Activated CD8-positive, alpha-beta T cell treated with anti-CD3 and anti-CD28 coated beads, Interleukin-2, amount 10 ng/mL, durations not matched to agents 7 days and 5 days (primary cell): ENCODE measurements at places on chromosomes 1 and 21. TPM values are rescaled to one million over a fixed set of nuclear protein-coding genes. Genes with fewer than 3 reads are reported as not detected.

The KRTAP6-3 gene
- total RNA-seq = not detected

DNA sequence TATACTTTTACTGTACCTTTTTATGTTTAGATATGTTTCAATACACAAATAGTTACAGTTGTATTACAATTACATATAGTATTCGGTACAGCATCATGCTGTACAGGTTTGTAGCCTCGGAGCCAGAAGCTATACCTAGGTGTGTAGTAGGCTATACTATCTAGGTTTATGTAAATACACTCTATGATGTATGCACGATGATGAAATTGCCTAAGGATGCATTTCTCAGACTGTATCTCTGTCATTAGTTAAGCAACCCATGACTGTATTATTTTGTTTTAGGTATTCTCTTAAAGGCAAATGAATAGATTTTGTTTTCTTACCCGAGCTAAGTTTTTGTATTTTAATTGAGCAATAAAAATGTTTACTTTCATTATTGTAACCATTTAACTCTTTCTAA is 56.4 kb downstream of the SPATA17 start:
- H3K27ac ChIP-seq = no peak overlapping the region
- H3K4me1 ChIP-seq = no peaks in the 10 kb centered on the region
- H3K4me3 ChIP-seq = no peak overlapping the region

- H3K27ac ChIP-seq = no peak overlapping the region
- no peak for DNase-seq
- H3K4me3 ChIP-seq = no peak overlapping the region
Observed at GRCh38 chr1:45848714-45849113, 45.3 kb downstream of the MAST2 start.

The SLC6A17 gene
- total RNA-seq = not detected

DNA sequence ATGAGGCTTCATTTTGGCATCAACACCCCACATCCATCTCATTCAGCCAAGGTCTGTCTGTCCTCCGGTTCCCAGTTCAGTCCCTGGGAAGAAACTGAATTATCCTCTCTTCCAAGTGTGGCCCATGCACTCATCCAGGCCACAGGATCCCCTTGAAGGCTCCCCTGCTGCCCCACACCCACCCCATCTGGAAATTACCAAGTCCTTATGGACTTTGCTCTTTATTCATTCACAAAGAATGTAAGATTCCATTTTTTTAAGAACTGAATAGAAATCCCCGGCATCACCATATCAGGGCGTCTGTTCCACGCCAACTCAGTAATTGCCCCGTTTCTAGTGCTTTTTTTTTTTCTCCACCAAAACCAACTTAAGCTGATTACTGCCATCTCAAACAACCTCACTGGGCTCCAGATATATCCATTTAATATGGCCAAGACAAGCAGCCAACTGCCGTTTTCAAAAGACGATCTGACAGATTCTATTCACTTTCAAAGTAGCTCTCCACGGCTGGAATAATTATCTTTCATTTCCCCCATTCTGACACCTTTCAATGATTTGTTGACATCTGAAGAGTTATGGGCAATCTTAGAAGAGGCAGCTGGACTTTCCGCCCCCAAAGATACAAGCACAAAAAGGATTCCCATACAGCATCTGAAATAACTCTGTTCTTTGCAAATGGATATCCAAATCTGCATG is 55.9 kb downstream of the OLIG1 start:
- no peaks in the 10 kb centered on the region for H3K36me3 ChIP-seq
- no peak overlapping the region for H3K4me3 ChIP-seq
- no peak overlapping the region for H3K27ac ChIP-seq
- H3K27me3 ChIP-seq = peaks cover 26% of the 10 kb centered on the region

DNA sequence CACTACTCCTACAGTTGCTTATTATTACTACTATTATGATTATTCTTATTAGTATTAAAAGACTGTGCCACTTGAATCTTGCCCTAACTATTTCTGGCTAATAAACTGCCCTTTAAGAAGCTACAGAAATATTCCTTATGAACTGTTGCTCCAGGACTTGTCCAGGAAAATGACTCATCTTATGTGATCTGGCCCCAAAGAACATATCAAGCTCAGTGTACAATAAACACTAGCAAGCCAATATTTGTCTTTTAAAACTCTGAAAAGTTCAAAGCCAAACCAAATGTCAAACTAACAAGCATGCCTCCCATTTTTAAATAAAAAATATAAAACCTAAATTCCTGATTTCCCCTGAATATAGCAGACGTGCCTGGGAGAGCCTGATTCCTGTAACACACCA is 88.7 kb upstream of the SIM2 start:
- no peak overlapping the region for H3K4me3 ChIP-seq
- peaks cover 2% of the 10 kb centered on the region for H3K27me3 ChIP-seq
- no peak overlapping the region for H3K27ac ChIP-seq

DNA sequence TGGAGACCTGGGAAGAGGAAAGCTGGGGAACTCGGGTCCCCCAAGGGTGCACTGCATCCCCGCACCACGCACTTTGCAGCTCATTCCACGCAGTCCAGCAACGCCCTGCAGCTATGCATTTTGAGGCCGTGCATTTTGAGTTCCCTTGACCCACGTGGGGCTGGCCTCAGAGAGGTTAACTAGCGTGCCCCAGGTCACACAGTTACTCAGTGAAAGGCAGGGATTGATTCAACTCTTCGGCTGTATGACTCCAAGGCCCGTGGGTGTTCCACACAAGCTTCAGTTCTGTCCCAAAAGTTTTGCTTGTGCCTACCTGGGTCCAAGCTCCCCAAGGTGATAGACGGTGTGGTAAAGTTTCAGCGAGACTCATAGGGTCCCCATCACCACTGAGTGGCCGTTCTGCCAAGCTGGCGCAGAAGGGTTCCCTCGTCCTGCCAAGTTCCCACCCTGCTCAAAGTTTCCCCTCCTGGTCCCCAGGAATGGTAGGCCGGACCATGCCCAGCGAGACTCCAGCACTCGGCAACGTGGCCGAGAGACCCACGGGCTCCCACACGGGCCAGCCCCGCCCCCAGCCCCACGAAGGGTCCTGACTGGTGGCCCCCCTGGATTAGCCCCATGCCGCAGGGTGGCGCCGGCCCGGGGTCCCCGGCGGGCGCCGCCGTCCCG is 611 bp downstream of the HSPG2 start:
- no peak overlapping the region for H3K27ac ChIP-seq
- peak overlapping the region; percentile 61 for H3K4me3 ChIP-seq
- peaks cover 18% of the 10 kb centered on the region for H3K4me1 ChIP-seq
- peaks cover 27% of the 10 kb centered on the region for H3K27me3 ChIP-seq
- no peak for DNase-seq
- no peaks in the 10 kb centered on the region for H3K36me3 ChIP-seq

- peaks cover 18% of the 10 kb centered on the region for H3K27me3 ChIP-seq
- no peak for DNase-seq
- H3K4me1 ChIP-seq = no peaks in the 10 kb centered on the region
Observed at GRCh38 chr1:46983830-46984586, 39.5 kb upstream of the CYP4X1 start.

DNA sequence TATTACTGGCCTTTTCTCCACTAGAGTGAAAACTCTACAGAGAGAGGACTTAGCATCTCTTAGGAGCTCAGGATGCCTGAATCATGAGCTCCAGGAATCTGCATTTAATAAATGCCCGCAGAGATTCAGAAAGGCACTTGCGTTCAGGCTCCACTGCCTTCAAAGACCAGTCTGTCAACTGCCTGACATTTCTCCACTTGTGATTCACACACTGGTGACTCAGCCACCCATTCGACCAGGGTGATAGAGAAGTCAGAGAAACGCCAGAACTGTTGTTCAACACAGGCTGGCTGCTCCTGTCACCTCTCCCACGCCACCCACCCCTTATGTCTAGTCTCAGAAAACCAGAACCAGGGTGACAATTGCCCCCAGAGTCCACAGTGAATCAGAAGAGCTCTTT is 26.9 kb upstream of the LBR start:
- peaks cover 40% of the 10 kb centered on the region for H3K4me1 ChIP-seq
- no peak overlapping the region for H3K27ac ChIP-seq
- no peak for DNase-seq
- H3K27me3 ChIP-seq = no peaks in the 10 kb centered on the region
- H3K4me3 ChIP-seq = no peak overlapping the region

The FMO4 gene
- 1.5 TPM for total RNA-seq

The C1orf116 gene
- not detected for total RNA-seq

DNA sequence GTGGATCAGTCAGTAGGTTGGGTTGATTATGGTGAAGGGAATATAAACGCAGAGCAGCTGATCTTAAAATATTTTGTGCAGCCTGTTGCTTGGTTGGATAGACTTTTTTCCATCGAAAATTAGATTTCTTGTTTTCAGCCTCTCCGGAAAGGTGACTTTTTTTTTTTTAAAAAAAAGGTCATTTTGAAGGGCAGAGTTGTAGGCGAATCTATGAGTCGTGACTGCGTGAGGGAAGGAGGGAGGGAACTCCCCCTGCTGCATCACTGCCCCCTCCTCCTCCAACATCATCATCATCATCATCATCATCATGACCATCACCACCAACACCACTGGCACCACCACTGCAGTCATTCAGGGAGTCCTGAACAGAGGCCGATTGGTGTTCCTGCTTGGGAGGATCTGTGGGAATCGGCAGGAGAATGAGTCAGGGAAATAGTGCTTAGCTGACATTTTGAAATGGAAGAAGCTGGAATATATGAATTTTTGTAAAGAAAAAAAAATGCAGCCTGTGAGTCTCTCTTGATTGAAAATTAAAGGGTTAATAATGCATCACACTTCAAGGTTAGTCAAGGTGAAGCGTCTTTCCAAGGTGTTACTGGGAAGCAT is 1.2 kb downstream of the ATP1B1 start:
- peak overlapping the region; percentile 77 for H3K4me3 ChIP-seq
- no peak overlapping the region for H3K27ac ChIP-seq
- DNase-seq = no peak
- peaks cover 21% of the 10 kb centered on the region for H3K36me3 ChIP-seq
- peaks cover 43% of the 10 kb centered on the region for H3K4me1 ChIP-seq

The COL24A1 gene
- total RNA-seq = not detected

GRCh38 chr1:182147136-182147820 is 85.8 kb upstream of the ZNF648 start:
- H3K4me1 ChIP-seq = peaks cover 44% of the 10 kb centered on the region
- H3K27me3 ChIP-seq = no peaks in the 10 kb centered on the region
- H3K4me3 ChIP-seq = no peak overlapping the region
- H3K27ac ChIP-seq = no peak overlapping the region
- no peaks in the 10 kb centered on the region for H3K36me3 ChIP-seq

- H3K27me3 ChIP-seq = peaks cover 31% of the 10 kb centered on the region
- DNase-seq = peak; percentile 35
- peaks cover 5% of the 10 kb centered on the region for H3K4me1 ChIP-seq
- H3K27ac ChIP-seq = no peak overlapping the region
Observed at GRCh38 chr1:3614755-3615742, 3.7 kb upstream of the MEGF6 start.

The MTMR11 gene
- total RNA-seq = 1.0 TPM

DNA sequence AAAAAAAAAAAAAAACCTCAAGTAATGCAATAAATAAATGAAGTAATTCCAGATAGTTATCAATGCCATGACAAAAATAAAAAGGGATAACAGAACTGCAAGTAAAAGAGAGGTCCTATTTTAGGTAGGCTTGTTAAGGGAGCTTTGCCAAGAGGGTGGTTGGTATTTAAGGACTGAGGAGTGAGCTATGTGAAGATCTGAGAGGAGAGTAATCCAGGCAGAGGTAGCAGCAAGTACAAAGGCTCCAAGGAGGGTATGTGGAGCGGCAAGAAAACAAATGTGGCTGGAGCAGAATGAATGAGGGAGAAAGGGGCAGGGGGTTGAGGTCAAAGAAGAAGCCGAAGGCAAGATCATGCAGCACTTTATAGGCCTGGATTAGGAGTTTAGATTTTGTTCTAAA is 59.9 kb upstream of the CDC42BPA start:
- H3K4me1 ChIP-seq = no peaks in the 10 kb centered on the region
- no peaks in the 10 kb centered on the region for H3K36me3 ChIP-seq
